ENCODE measurements at places on chromosomes 12 and 14. TPM values are rescaled to one million over a fixed set of nuclear protein-coding genes. Genes with fewer than 3 reads are reported as not detected.

DNA sequence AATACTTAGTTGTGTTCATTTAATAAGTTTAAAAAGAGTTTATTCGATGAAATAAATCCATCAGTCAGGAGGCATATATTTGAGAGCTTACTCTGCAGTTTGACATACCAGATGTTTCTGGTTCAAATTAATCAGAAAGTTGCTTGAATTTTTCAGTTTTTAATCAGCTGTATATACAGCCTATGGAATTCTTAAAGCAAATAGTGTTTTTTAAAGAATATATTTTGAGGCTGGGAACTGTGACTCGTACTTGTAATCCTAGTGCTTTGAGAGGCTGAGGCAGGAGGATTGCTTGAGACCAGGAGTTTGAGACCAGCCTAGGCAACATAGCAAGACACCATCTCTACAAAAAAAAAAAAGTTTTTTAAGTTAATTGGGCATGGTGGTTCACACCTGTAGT lies 112.1 kb downstream of the MON2 start:
- H3K27ac ChIP-seq: no peak overlapping the region
- H3K36me3 ChIP-seq: no peaks in the 10 kb centered on the region
- H3K27me3 ChIP-seq: no peaks in the 10 kb centered on the region

DNA sequence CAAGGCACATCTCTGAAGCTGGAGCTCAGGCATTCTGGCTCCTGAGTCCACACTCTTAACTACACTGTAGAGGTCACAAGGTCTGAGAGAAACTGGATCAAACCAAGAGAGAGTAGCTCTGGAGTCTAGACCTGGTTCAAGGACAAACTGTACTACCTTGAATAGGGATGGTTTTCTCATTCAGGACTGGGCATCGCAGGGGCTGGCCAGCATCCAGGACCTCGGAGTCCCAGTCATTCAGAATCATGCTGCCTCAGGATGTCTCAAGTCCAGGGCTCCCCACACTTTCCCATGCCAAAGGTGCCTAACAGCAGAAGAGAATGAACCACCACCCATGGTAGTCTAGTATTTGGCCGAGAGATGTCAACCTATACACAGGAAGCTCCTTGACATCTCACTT lies 13.1 kb upstream of the PLEKHD1 start:
- H3K4me3 ChIP-seq: no peak overlapping the region
- no peaks in the 10 kb centered on the region for H3K27me3 ChIP-seq
- no peak for DNase-seq
- no peaks in the 10 kb centered on the region for H3K4me1 ChIP-seq
- no peak overlapping the region for H3K27ac ChIP-seq

DNA sequence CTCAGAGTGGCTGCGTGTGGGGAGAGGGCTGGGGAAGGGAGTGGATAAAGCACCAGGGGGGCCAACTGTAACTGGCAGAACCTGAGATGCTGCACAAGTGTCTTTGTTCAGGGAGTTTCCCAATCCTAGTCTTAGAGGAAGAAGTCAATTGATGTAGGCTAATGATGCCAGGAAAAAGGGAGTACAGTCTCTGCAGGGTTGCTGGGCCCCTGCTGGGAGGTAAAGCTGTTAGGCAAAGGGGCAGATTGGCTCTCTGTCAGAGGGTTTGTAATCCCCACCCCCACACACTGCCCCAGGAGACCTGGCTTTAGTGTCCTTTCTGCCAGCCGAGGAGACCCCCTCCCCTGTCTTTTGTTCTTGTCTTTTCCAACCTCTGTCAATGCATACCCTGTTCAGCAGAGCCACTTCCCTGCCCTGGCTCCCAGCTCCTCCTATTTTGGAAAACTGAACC lies 178.4 kb downstream of the KCNA5 start:
- no peaks in the 10 kb centered on the region for H3K4me1 ChIP-seq
- H3K27ac ChIP-seq: no peak overlapping the region
- no peak overlapping the region for H3K4me3 ChIP-seq
- DNase-seq: no peak

The CYP27B1 gene
- 7.4 TPM for total RNA-seq

The CCDC59 gene
- total RNA-seq: 104 TPM
